ENCODE measurements at places on chromosomes 2 and 18. TPM values are rescaled to one million over a fixed set of nuclear protein-coding genes. Genes with fewer than 3 reads are reported as not detected.

- no peak overlapping the region for H3K4me3 ChIP-seq
- no peaks in the 10 kb centered on the region for H3K36me3 ChIP-seq
- no peak for DNase-seq
Observed at GRCh38 chr2:132384491-132385151, 32.0 kb upstream of the GPR39 start.

DNA sequence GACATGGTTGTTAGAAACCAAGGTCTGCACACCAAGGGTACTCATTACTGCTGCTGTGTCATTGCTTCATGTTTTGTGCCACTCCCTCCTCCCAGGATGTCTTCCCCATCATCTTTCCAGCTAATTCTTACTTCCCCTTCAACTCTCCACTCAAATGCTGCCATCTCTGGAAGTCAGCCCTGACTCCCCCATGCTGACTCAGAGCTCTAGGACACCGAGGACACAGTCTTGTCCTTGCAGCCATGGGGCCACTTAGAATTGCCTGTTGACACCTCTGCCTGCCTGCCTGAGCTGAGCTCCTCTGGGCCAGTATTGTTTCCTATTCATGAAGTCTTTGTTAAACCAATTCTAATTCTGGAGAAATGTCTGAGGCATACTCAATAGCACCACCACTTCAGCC, 100.2 kb downstream of the GYPC start:
- H3K36me3 ChIP-seq: no peaks in the 10 kb centered on the region
- no peak for DNase-seq
- H3K27me3 ChIP-seq: no peaks in the 10 kb centered on the region
- H3K4me3 ChIP-seq: no peak overlapping the region
- H3K27ac ChIP-seq: no peak overlapping the region
- H3K4me1 ChIP-seq: no peaks in the 10 kb centered on the region

DNA sequence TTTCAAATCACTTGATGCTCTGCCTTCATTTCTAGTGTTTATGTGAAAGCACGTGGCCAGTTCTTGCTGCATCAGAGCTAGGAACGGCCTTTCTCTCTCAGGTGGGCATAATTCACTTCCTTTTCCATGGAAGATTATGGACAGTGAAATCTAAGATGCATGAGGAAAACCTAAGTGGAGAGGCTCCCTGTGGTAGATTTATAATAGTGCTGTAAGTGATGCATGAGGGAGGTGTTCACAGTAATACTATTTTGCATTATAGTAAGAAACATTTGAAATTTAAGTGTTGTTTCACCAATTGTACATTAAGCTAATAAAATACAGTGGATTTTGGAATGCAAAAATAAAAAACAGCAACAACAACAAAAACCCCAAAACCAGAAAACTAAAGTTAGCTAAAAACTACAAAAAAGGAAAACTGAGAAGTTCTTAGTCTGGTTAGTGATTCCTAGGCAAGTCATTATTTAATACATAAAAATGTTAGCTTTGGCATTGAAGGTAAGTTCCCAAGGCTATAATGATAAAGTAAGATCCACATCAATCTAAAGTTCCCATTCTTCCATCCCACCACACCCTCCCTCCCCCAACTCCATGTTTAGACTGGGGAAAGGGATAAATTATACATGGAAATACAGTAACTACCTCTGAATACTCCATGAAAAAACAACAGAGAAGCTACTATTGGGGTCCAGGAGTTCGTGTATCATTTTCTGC, 153.9 kb downstream of the NAPG start:
- H3K36me3 ChIP-seq: no peaks in the 10 kb centered on the region
- H3K27me3 ChIP-seq: no peaks in the 10 kb centered on the region
- no peak overlapping the region for H3K4me3 ChIP-seq
- no peak for DNase-seq

DNA sequence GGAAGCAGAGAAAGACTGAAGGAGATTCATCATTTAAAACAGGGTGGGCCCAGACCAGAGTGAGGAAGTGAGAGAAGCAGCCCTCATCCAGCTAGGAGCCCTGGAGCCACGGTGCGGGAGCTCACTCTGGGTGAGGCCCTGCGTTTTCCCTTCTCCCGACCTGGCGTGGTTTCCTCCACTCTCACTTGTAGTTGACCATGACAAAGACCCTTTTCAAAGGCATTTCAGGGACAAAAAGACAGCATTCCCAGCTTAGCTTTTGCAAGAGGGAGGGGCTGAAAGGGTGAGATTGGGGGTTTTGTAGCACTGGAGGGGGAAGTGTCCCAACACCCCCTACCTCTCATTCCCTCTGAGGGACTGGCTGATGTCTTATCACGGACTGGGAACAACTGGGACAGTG, 56.6 kb downstream of the TRPM8 start:
- no peak overlapping the region for H3K27ac ChIP-seq
- H3K4me3 ChIP-seq: no peak overlapping the region
- H3K27me3 ChIP-seq: peaks cover 7% of the 10 kb centered on the region

DNA sequence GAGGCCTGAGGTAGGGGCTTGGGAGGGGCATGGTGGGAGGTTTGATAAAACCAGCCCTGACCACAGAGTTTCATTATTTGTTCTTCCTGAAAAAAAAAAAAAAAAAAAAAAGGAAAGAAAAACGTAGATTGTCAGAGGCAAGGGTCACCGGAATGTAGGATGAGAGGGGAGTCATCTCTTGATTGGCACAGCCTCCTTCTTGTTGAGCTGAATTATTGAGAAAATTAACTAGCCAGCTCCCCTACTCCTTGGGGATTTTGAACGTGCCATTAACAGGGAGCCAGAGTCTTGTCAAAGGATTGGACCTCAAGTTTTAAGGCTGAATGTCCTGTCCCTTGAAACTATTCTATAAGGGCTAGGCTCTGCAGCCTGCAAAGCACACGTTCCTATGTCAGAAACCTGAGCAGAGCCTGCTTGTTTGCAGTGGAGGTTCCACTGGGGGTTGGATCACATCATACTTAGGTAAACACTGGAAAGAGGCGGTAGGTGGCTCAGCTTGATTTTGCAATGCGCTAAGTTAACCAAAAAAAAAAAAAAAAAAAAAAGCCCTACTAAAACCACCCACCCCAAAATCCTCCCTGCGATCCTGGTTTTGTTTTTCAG, 2.3 kb downstream of the INHBB start:
- no peak overlapping the region for H3K4me3 ChIP-seq
- DNase-seq: no peak
- peaks cover 29% of the 10 kb centered on the region for H3K4me1 ChIP-seq

DNA sequence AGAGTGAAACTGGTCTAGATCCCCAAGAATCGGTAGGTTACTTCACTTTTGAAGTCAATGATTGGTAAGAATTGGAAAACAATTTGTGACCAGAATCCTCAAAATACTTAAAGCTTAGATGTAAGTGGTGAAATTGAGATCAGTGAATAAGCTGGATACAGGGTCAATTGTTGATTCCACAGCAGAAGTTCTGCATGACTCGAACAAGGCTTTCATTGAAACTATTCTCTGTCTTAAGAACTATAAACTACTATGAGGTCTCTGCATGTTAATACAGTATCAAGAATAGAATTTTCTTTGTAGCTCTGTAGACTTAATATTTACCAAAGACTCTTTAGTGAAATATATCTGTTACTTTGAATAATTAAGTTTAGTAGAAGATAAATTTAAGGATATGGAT, 324.2 kb upstream of the FIGN start:
- H3K27me3 ChIP-seq: no peaks in the 10 kb centered on the region
- no peaks in the 10 kb centered on the region for H3K4me1 ChIP-seq

DNA sequence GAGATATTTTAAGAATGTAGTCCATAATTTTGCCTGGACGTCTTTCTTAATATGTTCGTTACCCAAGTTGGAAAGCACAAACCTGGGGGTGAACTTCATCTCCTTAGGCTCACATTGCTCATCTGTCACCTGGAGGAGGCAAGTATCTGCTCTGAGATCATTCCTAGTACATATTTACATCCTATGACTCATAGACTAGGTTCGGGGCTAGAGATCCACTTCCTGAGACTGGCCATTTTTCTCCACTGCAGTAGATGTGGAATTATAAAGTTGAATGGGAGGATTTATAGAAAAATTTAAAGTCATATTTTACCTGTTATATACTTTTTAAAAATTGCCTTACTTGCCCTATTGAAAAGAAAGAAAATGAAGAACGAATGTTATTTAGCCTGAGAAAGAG, 77.5 kb upstream of the PROKR1 start:
- H3K36me3 ChIP-seq: no peaks in the 10 kb centered on the region
- DNase-seq: no peak
- H3K4me3 ChIP-seq: no peak overlapping the region
- no peaks in the 10 kb centered on the region for H3K4me1 ChIP-seq
- H3K27me3 ChIP-seq: no peaks in the 10 kb centered on the region

- no peaks in the 10 kb centered on the region for H3K36me3 ChIP-seq
- peaks cover 19% of the 10 kb centered on the region for H3K4me1 ChIP-seq
- H3K4me3 ChIP-seq: no peak overlapping the region
- no peaks in the 10 kb centered on the region for H3K27me3 ChIP-seq
- no peak for DNase-seq
Observed at GRCh38 chr2:69134306-69134945, 121.4 kb downstream of the ANTXR1 start.

- H3K27me3 ChIP-seq: no peaks in the 10 kb centered on the region
- H3K27ac ChIP-seq: no peak overlapping the region
- H3K4me3 ChIP-seq: no peak overlapping the region
- H3K36me3 ChIP-seq: no peaks in the 10 kb centered on the region
- H3K4me1 ChIP-seq: no peaks in the 10 kb centered on the region
- no peak for DNase-seq
Observed at GRCh38 chr2:189621781-189622180, 39.5 kb upstream of the ASNSD1 start.

GRCh38 chr2:141187075-141187439, 943.8 kb downstream of the LRP1B start:
- no peak for DNase-seq
- no peaks in the 10 kb centered on the region for H3K27me3 ChIP-seq
- H3K4me1 ChIP-seq: no peaks in the 10 kb centered on the region

- H3K27ac ChIP-seq: no peak overlapping the region
- H3K27me3 ChIP-seq: no peaks in the 10 kb centered on the region
- H3K4me1 ChIP-seq: peaks cover 17% of the 10 kb centered on the region
- no peak overlapping the region for H3K4me3 ChIP-seq
- H3K36me3 ChIP-seq: no peaks in the 10 kb centered on the region
- no peak for DNase-seq
Observed at GRCh38 chr18:23403310-23403709, 49.8 kb upstream of the RIOK3 start.

- DNase-seq: no peak
- H3K4me1 ChIP-seq: no peaks in the 10 kb centered on the region
- H3K4me3 ChIP-seq: no peak overlapping the region
- no peaks in the 10 kb centered on the region for H3K36me3 ChIP-seq
- H3K27ac ChIP-seq: no peak overlapping the region
- H3K27me3 ChIP-seq: no peaks in the 10 kb centered on the region
Observed at GRCh38 chr2:185219981-185220380, 518.6 kb upstream of the FSIP2 start.

GRCh38 chr2:8976442-8977259, 26.8 kb downstream of the MBOAT2 start:
- no peak for DNase-seq
- no peak overlapping the region for H3K4me3 ChIP-seq
- H3K27me3 ChIP-seq: no peaks in the 10 kb centered on the region
- H3K27ac ChIP-seq: no peak overlapping the region
- no peaks in the 10 kb centered on the region for H3K4me1 ChIP-seq

- no peaks in the 10 kb centered on the region for H3K4me1 ChIP-seq
- H3K4me3 ChIP-seq: no peak overlapping the region
- H3K27ac ChIP-seq: no peak overlapping the region
- no peak for DNase-seq
- no peaks in the 10 kb centered on the region for H3K36me3 ChIP-seq
- H3K27me3 ChIP-seq: no peaks in the 10 kb centered on the region
Observed at GRCh38 chr18:70228536-70228935, 23.0 kb upstream of the RTTN start.

GRCh38 chr2:239824046-239824694, 201.0 kb downstream of the NDUFA10 start:
- no peaks in the 10 kb centered on the region for H3K27me3 ChIP-seq
- H3K4me1 ChIP-seq: no peaks in the 10 kb centered on the region
- H3K36me3 ChIP-seq: no peaks in the 10 kb centered on the region
- no peak overlapping the region for H3K4me3 ChIP-seq
- peak; percentile 11 for DNase-seq

The HOXD12 gene
- total RNA-seq: not detected

The RAB31 gene
- 138 TPM for total RNA-seq

The TLK1 gene
- 84.0 TPM for total RNA-seq

The KCNG2 gene
- total RNA-seq: 1.2 TPM

All from adrenal gland (tissue), 19 donors.